ENCODE measurements at places on chromosomes 3 and 15.

- DNase-seq = no peak
These were observed 267.7 kb downstream of the XXYLT1 start for GRCh38 chr3:195003006-195003892.

DNA sequence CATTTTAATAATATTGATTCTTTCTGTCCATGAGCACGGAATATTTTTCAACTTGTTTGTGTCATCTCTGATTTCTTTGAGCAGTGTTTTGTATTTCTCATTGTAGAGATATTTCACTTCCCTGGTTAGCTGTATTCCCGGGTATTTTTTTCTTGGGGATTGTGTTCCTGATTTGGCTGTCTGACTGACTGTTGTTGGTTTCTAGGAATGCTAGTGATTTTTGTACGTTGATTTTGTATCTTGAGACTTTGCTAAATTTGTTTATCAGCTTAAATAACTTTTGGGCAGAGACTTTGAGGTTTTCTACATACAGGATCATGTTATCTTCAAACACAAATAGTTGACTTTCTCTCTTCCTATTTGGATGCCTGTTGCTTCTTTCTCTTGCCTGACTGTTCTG is 418.8 kb upstream of the ALCAM start:
- DNase-seq = no peak

DNA sequence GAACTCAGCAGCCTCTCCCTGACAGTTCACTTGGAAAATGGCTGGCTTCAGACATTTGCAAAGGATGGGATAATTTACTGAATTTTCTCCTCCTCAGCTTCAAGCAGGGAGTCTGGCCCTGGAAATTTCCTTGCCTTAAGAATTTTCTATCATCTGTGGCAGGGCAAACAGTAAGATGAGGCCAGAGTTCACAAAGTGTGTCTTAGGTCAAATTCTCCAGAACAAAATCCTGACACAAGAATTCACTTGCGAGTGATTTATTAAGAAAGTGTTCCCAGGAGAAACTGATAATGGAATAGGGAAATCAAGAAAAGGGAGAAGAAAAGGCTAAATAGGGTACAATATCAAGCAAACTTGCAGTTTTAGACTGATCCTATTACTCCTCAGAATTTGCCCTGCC is 55.3 kb downstream of the SNTN start:
- no peak for DNase-seq

DNA sequence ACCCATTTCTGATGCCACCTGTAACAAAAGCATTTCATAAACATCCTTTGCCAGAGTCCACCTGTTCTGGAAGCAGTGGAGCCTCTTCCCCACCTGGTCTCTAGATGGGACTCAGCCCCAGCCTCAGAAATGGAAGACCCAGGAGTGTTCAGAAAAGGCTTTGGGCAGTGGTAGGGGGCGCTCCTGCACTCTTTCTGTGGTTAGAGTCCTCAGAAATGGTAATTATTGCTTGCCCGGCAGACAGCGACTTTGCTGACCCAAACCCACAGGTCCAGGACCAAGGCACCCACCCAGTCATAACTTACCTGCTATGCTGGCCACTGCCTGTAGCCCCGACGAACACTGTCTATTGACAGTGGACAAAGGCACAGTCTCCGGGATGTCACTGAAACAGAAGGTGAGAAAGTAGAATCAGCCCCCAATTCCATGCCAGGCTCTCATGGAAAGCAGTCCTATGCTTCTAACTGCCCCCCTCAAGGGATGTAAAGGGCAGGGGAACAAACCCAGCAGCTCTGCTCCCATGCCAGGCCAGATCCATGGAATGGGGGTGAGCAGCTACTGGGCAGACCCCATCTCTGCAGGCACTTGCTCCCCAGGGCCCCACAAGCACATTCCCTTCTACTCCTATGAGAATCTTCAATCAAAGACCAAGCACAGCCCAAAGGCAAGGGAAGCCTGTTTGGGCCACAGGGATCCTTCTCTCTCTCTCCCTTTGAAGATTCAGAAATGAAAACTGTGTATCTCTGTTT is 5.1 kb downstream of the ACAA1 start:
- no peak for DNase-seq

- no peak for DNase-seq
These were observed 205.0 kb upstream of the STAC start for GRCh38 chr3:36175113-36175812.

- no peak for DNase-seq
These were observed 21.3 kb downstream of the WDR53 start for GRCh38 chr3:196547067-196547466.
